ENCODE measurements at places on chromosomes 13 and 19.
A peak's percentile ranks its signal among the peaks of the same experiment; 100 is the strongest.

- H3K27ac ChIP-seq: no peak overlapping the region
- no peak for DNase-seq
- H3K4me1 ChIP-seq: no peaks in the 10 kb centered on the region
- H3K4me3 ChIP-seq: no peak overlapping the region
- H3K27me3 ChIP-seq: no peaks in the 10 kb centered on the region
Measured at GRCh38 chr13:99347335-99347878, 40.2 kb upstream of the GPR183 start.

- no peak overlapping the region for H3K27ac ChIP-seq
- DNase-seq: peak; percentile 52
- H3K4me3 ChIP-seq: no peak overlapping the region
Measured at GRCh38 chr19:47511128-47511517, 3.7 kb downstream of the NAPA start.

DNA sequence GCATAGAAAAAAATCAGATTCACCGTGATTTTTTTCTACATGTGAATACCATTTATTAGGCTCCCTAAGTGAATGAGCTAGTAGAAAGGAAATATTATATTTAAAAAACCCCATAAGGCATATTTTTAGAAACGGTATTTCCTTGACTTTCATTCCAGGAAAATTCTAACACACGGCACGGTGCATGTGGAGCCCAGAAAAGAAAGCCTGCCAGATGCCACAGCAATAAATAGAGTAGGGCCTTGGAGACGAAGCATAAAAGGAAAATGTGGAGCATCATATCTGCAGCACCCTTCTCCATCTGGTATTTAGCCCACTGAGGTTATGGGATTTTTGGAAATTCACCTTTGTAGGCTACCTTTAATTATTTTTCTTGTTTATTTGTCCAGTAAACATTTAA is 314.4 kb downstream of the ENOX1 start:
- DNase-seq: peak; percentile 9
- no peaks in the 10 kb centered on the region for H3K36me3 ChIP-seq
- H3K4me3 ChIP-seq: no peak overlapping the region
- H3K27ac ChIP-seq: peak overlapping the region; percentile 2
- peaks cover 27% of the 10 kb centered on the region for H3K4me1 ChIP-seq

GRCh38 chr19:39328046-39328705 is 7.5 kb upstream of the LRFN1 start:
- peak; percentile 80 for DNase-seq
- H3K4me3 ChIP-seq: no peak overlapping the region
- H3K27me3 ChIP-seq: no peaks in the 10 kb centered on the region

GRCh38 chr13:49625392-49626079 is 2.8 kb upstream of the ARL11 start:
- no peak for DNase-seq
- H3K4me1 ChIP-seq: peaks cover 4% of the 10 kb centered on the region
- H3K27ac ChIP-seq: no peak overlapping the region
- no peaks in the 10 kb centered on the region for H3K27me3 ChIP-seq

GRCh38 chr19:51064534-51065220 is at the start of gene KLK13:
Gene KLK13, minus strand, starts transcription at chr19:51065092. Its CDS starts 25 bp downstream, at chr19:51065067.
- no peaks in the 10 kb centered on the region for H3K36me3 ChIP-seq
- H3K27ac ChIP-seq: no peak within 1 kb of the TSS
- peaks cover 10% of the 10 kb centered on the region for H3K27me3 ChIP-seq
- peak within 1 kb of the TSS; percentile 29 for H3K4me3 ChIP-seq

DNA sequence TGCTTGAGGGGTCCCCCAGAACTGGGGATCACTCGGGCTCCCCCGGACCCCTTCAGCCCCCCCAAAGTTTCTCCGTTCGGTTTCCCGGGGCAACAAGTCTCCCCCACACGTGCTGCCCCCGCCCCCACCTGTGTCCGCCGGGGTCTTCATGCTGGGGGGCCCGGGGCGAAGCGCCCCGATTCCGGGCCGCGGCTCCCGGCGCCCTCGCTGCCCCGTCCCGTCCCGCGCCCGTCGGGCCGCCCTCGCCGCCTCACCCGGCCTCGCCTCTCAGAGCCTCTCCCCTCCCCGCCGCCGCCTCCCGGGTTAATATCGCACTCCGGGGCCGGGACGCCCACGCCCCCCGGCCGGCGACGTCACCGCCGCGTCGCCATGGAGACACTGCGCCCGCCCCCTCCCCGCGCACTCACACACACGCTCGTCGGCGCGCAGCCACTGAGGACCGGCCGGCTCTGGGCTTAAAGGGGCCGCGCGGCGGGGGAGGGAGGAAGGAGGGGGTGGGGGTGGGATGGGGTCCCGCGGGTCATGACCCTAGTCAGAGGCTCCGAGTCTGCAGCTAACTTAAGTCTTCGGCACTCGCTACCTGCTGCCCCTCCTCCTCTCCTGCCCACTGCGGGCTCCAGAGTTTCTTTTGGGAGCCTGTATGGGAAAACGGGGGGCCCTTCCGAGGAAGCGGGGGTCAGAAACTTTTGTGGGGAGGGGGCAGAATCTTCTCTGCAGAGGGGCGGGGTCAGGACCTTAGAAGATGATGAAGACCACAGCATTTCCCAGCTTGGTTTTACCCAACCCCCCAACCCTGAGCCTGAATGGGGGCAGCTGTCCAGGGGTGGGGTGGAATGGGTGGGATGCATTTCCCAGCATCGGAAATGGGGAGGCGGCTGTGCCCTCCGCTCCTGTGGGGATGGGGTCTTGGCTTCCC is at the start of gene ERF:
TSS of gene ERF (minus strand) at position 279 of the 916 bp plus-strand sequence. CDS start at position 150, 129 bp downstream.
- H3K27ac ChIP-seq: peak within 1 kb of the TSS; percentile 95
- H3K27me3 ChIP-seq: no peaks in the 10 kb centered on the region
